ENCODE measurements at places on chromosomes 3 and 15.

GRCh38 chr15:62067448-62068044, 769 bp downstream of the C2CD4A start:
- DNase-seq, result no peak

DNA sequence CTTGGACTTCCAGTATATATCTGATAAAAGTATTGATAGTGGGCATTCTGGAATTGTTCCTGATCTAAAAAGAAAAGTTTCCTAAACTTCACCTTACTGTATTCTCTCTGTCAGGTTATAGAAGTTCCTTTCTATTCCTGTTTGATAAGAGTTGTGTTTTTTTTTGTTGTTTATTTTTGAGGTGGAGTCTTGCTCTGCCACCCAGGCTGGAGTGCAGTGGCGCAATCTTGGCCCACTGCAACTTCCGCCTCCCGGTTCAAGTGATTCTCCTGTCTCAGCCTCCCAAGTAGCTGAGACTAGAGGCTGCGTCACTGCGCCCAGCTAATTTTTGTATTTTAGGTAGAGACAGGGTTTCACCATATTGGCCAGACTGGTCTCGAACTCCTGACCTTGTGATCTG, 13.1 kb downstream of the BLM start:
- DNase-seq, result no peak

GRCh38 chr3:170765419-170766078, 104.4 kb downstream of the RPL22L1 start:
- no peak for DNase-seq

DNA sequence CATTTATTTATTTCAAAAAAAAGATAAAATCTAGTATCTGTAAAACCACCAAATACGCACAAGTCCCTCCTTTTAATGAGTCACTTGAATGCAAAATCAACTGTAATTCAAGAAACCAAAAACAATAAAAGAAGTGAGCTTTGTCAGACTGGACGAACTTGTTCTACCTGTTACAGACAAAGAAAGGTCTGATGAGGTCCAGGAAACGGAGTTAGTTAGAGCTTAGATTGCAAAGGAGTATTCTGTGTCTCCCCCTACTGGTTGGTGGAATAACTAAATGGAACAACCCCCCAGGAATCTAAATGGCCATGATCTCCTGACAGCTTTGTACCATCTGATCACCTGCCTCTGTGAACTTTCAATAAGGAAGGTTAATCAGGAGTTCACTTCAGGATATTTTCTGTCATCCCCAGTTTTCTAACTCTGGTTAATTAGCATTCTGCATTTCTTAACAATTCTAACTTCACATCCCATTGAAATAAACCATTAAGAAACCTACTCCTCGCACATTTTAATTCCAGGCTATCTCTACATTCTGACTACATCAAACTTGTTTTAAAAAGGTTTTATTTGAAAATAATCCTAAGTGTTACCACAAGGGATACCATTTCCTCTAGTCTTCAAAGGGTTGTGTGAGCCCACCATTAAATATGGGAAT, 333.0 kb upstream of the SATB1 start:
- peak; percentile 87 for DNase-seq

DNA sequence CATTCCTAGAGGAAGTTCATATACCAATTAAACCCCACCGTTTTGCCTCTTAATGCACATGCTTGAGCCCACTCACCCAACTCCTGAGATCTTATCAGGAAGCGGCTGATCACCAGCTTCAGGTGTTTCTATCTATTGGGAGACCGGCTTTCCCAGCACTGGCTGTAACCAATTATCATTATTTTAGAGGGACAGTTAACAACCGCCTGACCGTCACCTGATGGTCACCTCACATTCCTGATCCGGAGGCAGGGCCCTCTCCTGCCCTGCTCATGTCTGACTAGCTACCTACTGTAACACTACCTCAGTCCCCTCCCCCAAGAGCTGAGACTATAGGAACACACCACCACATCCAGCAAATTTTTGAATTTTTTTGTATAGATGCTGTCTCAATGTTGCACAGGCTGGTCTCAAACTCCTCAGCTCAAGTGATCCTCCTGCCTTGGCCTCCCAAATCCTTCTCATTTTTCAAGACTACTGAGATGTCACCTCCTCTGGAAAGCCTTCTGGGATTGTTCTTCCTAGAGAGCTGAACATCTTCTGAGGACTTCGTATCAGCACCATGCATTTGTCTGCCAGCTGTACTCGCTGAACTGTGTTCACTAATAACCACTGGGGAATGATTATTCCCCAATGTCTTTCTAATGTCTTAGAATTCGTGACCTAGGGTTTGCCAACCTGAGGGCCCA, 84.8 kb downstream of the LSM3 start:
- no peak for DNase-seq

DNA sequence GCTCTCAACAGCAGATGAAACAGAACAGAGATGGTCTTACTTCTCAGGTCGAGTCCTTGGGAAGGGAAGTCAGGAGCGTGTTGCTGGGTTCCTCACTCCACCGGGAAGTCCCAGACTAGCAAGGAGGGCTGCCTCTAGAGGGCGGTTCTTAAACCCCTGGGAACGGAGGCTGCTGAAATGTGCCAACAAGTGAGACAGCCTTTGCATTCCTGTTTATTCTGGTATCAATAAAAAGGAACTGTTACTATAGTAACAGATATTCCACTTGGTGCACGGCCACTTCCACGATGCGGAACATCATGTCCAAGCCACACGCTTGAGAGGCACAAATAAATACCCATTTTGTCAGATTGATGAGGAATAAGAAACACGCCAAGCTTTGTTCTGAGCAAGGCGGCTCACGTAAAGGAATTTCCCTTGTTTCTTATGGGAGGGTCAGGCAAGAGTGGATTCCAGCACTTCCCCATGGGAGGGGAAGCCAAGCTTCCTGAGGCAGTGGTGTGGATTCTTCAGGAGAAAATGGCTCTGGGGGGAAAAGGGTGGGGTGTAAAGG, at the start of gene FAM107A:
Gene FAM107A, minus strand, starts transcription at position 123 of the 553 bp plus-strand sequence. CDS start 7,531 bp downstream, outside the sequence.
- DNase-seq, result no peak

GRCh38 chr15:85623315-85624049, 171.2 kb downstream of the KLHL25 start:
- no peak for DNase-seq

DNA sequence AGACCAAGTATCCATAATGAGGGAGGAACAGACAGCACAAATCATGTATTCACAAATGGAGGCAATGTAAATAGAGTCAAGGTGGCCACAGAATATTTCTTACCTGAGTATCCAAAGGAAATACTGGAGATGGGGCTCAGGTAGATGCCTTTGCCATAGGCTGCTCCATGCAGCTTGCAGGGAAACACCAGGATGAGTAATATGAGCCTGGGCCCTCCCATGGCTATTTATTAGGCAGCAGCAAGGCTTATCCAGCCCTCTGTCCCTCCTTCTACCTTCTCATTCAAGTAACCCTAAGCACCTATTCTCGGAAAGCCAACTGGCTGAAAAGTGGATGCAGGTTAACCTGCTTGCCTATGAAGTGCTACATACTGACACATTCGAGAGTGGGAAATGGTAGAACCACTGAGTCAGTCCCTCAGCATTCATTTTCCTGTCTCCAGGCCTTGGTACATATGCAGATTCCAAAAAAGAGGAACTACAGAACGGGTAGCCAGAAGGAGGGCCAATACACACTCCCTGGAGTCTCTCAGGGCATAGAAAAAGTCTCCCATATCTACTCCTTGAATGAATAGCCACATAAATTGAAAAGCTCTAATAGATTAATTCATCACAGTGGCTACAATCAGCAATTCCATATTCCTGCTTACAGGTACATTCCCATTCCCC, 18.3 kb upstream of the PKM start:
- DNase-seq, result no peak

DNA sequence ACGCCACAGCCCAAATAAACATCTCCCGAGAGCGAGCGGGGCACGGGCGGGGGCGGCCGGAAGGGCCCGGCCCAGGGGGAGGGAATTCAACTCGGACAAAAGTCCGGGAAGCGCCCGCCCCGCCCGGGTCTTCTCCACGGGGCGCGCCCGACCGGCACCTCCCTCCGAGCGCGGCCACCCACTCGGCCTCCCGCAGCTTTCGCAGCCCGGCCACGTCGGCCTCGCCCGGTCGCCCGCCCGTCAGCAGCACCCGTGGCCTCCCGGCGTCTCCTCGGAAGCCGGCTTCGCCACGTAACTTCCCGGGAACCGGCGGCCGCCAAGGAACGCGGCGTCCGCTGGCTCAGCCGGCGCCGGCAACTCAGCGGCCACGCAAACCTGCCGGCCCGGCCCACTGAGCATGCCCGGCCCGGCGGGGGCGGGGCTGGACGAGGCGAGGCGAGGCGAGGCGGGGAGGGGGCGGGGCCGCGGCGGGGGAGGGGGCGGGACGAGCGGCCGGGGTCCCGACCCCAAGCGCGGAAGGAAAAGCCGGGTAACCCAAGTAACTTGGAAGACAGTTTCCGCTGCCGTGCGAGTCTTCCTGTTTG, at the start of gene TJP1:
Gene TJP1, minus strand, starts transcription at position 369 of the 584 bp plus-strand sequence. CDS start 440 bp downstream, outside the sequence.
- DNase-seq, result no peak

DNA sequence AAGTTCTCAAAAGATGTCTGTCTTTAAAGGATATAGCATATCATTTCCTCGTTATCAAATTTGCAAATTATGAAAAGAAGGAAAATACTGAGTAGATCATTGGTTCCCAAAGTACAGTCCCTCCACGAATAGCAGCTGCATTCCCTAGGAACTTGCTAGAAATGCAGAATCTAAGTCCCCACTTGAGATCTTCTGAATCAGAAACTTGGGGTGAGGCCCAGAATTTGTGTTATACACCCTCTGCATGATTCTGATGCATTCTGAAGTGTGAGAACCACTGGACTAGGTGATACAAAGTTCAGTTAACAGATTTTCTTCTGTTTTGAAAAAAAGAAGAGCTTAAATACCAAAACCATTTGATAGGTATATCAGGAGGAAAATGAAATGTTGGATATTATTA, 77.1 kb downstream of the SLC25A26 start:
- DNase-seq, result no peak

GRCh38 chr15:101451266-101451799, 38.2 kb downstream of the PCSK6 start:
- DNase-seq, result no peak

DNA sequence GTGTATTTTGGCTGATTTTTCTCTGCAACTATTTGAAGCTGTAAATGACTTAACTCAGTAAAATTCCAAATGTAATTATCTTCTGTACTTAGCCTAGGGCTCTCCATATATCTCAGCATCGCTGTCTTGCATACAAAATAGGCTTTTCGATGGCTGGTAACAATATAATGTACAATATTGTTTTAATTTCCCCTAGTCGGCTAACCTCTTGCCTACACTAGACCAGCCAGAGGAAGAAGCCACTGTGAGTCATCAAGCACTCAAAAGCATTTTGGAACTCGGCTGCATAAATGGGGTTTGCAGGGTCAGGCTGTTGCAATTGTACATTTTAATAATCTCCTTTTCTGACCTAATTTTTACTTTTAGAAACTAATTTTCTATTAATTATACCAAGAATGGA, 583.8 kb downstream of the FOXP1 start:
- no peak for DNase-seq

GRCh38 chr15:83290236-83290635, 5.8 kb upstream of the BNC1 start:
- DNase-seq, result no peak

- no peak for DNase-seq
These were observed 10.7 kb downstream of the NFKBIZ start for GRCh38 chr3:101859882-101860448.

DNA sequence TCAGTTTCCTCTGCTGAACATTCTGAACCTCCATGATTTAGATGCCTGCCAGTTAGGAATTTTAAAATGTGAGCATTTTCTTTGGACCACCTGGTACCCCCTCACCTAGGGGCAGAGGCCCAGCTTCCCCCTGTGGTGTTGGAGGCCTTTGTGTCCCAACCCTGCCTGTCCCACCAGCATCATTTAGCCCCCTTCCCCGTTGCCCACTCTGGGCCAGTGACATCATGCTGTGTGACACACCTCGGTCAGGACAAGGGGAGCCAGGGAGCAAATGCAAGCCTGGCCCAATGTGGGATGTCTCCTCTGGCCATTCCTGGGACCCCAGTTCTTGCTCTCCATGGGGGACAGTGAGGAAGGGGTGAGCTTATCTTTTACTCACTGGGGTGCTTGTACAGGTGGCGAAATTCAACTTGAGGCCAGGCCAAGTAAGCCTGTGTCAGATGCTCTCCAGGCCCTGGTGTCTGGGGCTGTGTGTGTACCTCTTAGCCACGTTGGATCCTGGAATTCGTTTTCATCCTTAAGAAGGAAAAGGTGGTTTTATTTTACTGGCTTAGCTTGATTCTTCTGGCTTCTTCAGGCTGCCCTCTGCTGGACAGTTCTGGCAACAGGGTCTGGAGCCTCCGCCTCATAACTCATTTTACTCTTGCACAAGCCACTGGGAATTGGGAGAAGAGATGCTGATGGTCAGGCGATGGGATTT, 49.7 kb upstream of the MYZAP start:
- DNase-seq, result peak; percentile 18

- no peak for DNase-seq
These were observed 15.5 kb downstream of the ZNF774 start for GRCh38 chr15:90367576-90367975.

DNA sequence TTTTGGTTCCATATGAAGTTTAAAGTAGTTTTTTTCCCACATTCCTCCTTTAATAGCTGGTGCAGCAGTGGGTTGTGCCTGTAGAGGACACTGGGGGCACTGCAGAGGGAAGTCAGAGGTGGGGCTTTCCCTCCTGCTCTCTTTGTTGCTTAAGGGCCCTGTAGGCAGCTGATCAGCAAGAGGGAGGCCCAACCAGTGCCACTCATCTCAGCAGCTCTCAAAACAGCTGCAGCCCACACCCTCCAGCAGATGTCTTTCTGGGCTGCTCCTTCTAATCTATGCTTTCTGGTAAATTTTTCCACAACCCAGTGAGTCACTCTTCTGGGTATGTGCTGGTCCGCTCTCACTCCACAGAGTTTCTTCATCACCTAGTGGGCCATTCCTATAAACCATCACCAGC, 263.8 kb downstream of the FEZF2 start:
- DNase-seq, result no peak

- no peak for DNase-seq
These were observed 7.1 kb downstream of the SEMA7A start for GRCh38 chr15:74426404-74427281.

GRCh38 chr3:31979001-31979697, 1.9 kb downstream of the OSBPL10 start:
- DNase-seq, result no peak

- DNase-seq, result no peak
These were observed 11.4 kb upstream of the SLC9A9 start for GRCh38 chr3:143859465-143860203.

DNA sequence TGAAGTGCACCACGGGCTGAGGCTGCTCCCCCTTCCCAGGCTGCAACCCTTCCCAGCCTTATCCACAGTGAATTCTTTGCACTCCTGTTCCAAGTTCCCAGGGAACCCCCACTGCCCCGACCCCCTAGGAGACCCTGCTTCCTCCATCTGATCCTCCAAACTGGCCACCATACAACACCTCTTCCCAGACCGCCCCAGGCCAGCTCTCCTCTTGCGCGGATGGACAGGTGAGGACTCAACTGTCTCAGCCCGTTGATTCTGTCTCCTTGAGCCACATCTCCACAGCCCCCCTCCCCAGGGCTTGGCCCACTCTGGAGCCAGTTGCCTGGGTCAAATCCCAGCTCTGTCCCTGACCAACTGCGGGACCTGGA, 21.7 kb downstream of the GRIP2 start:
- no peak for DNase-seq

GRCh38 chr3:182692021-182692420, 101.3 kb upstream of the ATP11B start:
- no peak for DNase-seq

All from CD4-positive, alpha-beta T cell treated with Interferon alpha-2 for 1 hour (primary cell).